ENCODE measurements at places on chromosomes 3 and 15.
A peak's percentile ranks its signal among the peaks of the same experiment; 100 is the strongest.

DNA sequence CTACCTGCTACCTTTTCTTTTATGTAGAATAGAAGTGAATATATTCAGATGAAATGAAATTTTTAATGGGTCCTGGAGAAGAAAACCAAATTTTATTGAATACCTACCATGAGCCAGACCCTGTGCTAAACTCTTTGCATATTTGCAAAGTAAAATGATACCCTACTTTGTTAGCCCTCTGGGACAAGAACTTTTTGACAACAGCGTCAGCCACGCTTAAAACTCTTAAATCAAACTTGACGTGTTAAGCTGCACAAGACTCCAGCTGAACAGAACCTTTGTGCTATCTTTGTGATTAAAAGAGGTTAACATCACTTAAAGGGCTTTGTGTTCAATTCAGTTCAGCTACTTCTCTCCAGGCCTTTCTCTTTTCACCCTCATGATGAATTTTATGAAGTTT is 316.5 kb downstream of the MEX3B start:
- DNase-seq, result no peak

DNA sequence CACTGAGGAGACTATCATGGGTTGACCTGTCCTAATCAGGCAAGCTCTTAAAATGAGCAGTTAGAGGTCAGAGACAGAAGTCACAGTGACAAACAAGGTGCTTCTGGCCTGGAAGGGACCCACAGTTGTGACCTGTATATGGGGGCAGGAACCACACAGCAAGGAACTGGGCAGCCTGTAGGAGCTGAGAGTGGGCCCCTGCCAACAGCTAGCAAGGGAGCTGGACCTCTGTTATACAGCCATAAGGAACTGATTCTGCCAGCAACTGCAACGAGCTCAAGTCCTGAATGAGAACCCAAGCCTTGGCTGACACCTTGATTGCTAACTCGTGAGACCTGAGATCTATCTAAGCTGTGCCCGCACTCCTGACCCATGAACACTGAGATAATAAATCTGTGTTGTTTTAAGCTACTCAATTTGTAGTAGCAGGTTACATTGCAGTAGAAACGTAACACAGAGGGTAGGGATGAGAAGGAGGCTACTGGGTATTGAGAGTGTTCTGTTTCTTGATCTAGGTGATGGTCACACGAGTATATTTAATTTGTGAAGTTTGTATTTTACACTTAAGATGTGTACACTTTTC is 44.5 kb upstream of the MAGI1 start:
- no peak for DNase-seq

GRCh38 chr15:88060383-88060782 is 196.2 kb downstream of the NTRK3 start:
- DNase-seq, result no peak

DNA sequence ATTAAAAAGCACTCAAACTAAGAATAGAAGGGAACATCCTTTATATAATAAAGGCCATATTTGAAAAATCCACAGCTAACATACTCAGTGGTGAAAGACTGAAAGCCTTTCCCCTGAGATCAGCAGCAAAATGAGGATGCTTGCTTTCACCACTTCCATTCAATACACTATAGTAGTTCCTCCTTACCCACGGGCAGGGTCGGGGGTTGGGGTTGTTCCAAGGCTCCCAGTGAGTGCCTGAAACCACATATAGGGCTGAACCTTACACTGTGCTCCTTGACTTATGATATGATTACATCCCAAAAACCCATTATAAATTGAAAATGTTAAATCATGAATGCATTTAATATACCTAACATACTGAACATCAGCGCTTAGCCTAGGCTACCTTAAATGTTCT is 37.7 kb downstream of the ALDH1L1 start:
- DNase-seq, result no peak

- no peak for DNase-seq
Observed at GRCh38 chr3:22129101-22129500, 378.1 kb upstream of the ZNF385D start.

- DNase-seq, result no peak
Observed at GRCh38 chr3:30286811-30287210, 319.6 kb upstream of the TGFBR2 start.

- DNase-seq, result peak; percentile 69
Observed at GRCh38 chr3:55484801-55485791, 2.0 kb downstream of the WNT5A start.

DNA sequence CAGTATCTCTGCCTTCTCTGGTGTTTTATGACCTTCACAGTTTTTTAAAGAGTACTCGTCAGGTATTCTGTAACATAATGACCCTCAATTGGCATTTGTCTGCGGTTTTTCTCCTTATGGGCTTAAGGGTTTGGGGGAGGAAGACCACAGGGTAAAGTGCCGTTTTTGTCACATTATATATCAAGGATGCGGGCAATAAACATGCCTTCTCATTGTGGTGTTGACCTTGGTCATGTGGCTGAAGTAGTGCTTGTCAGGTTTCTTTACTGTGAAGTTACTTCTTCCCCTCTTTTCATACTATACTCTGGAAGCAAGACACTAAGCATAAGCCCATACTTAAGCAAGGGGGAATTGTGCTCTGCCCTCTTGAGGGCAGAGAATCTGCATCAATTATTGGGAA is 16.6 kb downstream of the CAPN3 start:
- no peak for DNase-seq

- no peak for DNase-seq
Observed at GRCh38 chr3:143658861-143659260, 189.4 kb downstream of the SLC9A9 start.

DNA sequence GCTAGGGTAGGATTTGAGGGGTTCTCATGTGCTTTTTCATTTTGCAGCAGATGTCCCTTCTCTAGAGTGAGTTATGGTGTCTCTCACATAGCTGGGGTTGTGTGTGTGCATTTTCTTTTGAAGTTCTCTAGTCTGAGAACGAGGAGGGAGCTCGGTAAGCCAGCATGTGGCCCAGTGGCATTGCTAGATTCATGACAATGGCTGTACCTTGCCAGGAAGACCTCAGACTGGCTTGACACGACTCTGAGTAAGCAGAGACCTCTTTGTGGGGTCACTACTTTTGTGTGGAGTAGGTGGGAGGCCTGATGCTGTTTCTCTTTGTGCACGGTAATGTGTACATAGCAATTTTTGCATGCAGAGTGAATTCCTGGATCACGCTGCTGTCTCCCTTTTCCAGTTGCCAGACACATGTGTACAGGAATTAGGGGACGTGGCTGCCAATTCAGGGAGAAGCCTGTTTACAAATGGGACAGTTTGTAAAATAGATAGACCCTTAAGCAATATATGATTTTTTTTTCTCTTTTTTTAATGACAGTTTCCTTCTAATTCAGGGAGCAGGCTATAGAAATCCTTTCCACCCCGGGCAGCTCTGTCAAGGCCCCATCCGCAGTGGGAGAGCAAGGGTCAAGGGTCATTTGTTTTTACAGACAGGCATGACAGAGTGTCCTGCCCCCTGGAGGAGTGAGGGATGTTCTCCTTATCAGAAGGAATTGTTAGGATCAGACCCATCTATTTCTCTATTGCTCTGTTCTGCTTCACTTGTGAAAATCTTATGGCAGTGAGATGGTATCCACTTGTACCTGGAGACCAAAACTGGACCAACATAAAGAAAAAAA is 4.6 kb downstream of the CACNA1D start:
- DNase-seq, result no peak

- DNase-seq, result no peak
Observed at GRCh38 chr3:161314836-161315395, 56.4 kb downstream of the SPTSSB start.

- DNase-seq, result no peak
Observed at GRCh38 chr15:64161688-64162477, 939 bp downstream of the PPIB start.

- no peak for DNase-seq
Observed at GRCh38 chr15:26773067-26773877, 406 bp upstream of the GABRB3 start.

DNA sequence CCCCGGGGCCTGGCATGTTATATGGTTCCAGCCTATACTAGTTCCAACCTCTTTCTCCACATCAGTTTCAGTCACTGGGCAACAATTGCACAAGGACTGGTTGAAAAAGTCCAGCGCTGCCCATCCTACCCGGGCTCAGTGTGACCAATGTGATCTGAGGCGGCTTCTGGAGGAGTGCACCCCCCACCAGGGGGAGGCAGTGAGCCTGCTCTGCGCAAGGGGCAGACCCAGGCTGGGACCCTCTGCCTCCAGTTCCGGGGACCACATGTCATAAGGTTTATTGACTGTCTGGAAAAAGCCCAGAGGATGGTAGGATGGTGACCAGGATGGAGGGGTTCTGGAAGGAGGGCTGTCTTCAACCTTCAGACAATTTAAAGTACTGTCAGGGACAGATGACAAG is 25.6 kb upstream of the NR2E3 start:
- DNase-seq, result no peak

- DNase-seq, result no peak
Observed at GRCh38 chr3:134376385-134376765, 2.1 kb upstream of the AMOTL2 start.

DNA sequence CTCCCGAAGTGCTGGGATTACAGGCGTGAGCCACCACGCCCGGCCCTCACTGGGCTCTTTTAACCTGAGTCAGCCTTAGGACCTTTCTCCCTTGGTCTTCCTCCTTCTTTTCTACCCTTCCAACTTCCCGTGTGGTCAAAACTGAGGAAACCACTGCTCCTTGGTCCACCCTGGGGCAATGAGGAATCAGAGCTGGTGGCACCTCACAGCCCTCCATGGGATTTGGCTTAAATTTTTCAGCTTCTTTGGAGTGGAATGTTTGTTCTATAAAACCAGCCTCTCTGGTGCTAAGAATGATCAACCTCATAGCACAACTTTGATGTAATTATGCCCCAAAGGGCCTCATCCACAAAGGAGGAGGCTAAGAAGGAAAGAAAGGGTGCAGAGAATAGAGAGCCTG is 76.6 kb upstream of the CFAP20DC start:
- no peak for DNase-seq

DNA sequence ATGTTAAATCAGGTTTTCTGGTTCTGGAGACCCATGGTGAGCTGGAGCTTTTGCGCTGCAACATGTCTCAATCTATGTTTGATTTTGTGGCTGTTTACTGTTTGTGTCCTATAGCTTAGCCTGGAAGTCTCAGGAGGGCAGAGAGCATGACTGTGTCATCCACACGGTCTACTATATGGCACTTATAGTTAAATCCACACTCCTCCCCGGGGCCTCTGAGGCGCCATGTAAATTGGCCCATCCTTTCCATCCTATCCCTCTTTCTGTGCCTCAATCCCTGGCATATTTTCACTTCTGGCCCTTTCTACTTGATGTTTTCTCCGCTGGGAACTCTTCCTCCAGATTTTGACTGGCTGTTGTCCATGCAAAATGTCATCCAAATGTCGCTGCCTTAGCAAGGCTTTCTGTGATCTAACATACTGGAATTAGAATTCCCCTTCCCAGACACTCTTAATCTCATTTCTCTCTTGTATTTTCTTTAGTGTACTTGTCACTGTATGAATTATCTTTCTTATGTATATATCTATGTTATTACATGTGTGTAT is 560.8 kb upstream of the RGMA start:
- no peak for DNase-seq
